Aorta (tissue), 5 donors: ENCODE measurements at places on chromosomes 3 and 15.

- no peak for DNase-seq
- no peaks in the 10 kb centered on the region for H3K27me3 ChIP-seq
- H3K27ac ChIP-seq = no peak overlapping the region
- H3K4me3 ChIP-seq = no peak overlapping the region
- H3K4me1 ChIP-seq = peaks cover 8% of the 10 kb centered on the region
These were observed 106.3 kb upstream of the IL12A start for GRCh38 chr3:159882367-159882766.

DNA sequence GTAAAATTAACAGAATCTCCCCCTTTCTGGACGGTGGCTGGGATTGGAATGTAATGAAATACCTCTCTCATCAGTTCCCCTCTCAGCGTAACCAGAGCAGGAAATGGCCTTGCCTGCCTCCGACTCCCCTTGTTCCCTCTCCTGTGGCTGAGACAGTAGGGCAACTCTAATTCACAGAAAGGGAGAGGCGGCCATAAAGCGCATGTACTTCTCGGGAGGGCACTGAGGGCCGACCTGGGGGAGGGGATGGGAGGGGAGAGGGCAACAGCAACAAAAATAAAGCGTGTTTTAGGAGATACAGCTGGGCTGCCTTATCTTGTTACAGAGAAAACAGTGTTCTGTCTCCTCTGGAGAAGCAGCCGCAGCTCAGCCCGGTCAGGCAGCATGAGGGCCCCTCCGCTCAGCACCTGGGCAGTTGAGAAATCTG, 783.3 kb upstream of the ARRDC4 start:
- peaks cover 2% of the 10 kb centered on the region for H3K27me3 ChIP-seq
- H3K4me1 ChIP-seq = no peaks in the 10 kb centered on the region
- H3K27ac ChIP-seq = no peak overlapping the region

DNA sequence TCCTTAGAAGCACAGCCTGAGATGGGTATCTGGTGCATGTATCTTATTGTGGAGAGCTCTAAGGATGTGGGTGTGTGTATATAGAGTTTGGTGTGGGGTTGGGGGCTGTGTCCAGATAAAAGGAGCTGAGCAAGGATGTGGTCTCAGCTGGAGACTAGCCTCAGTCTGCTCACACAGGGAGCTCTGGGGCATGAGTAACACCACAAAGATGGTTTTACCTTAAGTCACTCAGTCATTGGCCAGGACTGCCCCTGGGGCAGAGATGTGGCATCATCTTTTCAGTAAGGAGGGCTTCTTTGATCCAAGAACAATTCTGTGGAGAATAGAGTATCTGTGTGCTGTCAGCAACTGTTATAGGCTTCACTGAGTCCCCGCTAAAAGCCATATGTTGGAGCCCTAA, 163.4 kb upstream of the NUDT16 start:
- no peak for DNase-seq
- no peak overlapping the region for H3K4me3 ChIP-seq
- no peak overlapping the region for H3K27ac ChIP-seq
- H3K27me3 ChIP-seq = no peaks in the 10 kb centered on the region

GRCh38 chr3:114498539-114499370, 204.9 kb downstream of the TIGIT start:
- no peaks in the 10 kb centered on the region for H3K27me3 ChIP-seq
- H3K4me3 ChIP-seq = no peak overlapping the region
- no peak overlapping the region for H3K27ac ChIP-seq
- no peak for DNase-seq
- peaks cover 2% of the 10 kb centered on the region for H3K4me1 ChIP-seq
- H3K36me3 ChIP-seq = no peaks in the 10 kb centered on the region

GRCh38 chr3:148381051-148381450, 316.7 kb upstream of the AGTR1 start:
- H3K36me3 ChIP-seq = no peaks in the 10 kb centered on the region
- no peaks in the 10 kb centered on the region for H3K4me1 ChIP-seq
- H3K4me3 ChIP-seq = no peak overlapping the region
- H3K27me3 ChIP-seq = no peaks in the 10 kb centered on the region

- no peak overlapping the region for H3K4me3 ChIP-seq
- DNase-seq = no peak
- H3K27ac ChIP-seq = no peak overlapping the region
- H3K36me3 ChIP-seq = no peaks in the 10 kb centered on the region
- no peaks in the 10 kb centered on the region for H3K4me1 ChIP-seq
These were observed 436.5 kb upstream of the TBL1XR1 start for GRCh38 chr3:177633671-177634207.

GRCh38 chr3:19541284-19541683, 392.7 kb downstream of the EFHB start:
- no peak overlapping the region for H3K4me3 ChIP-seq
- no peak overlapping the region for H3K27ac ChIP-seq
- peaks cover 10% of the 10 kb centered on the region for H3K4me1 ChIP-seq
- no peak for DNase-seq
- no peaks in the 10 kb centered on the region for H3K27me3 ChIP-seq
- H3K36me3 ChIP-seq = no peaks in the 10 kb centered on the region

DNA sequence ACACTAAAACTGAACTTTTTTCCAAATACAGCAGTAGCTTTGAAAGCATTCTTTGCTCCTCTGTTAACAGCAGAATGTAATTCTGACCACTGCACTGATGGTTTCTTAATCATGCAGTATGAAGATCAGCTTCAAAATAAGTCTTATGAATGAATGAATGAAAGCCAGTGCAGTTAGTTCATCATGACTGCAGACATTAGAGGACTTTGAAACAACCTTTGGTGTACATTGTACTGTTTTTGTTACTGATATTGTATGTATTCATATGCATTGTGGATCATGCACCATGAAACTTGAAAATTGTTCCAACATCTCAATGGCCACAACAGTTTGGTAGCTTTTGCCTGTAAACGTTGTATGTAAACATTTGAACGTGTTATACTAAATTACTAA, 1.3 kb upstream of the TNIK start:
- H3K27me3 ChIP-seq = no peaks in the 10 kb centered on the region
- H3K36me3 ChIP-seq = no peaks in the 10 kb centered on the region
- no peak for DNase-seq
- H3K27ac ChIP-seq = no peak overlapping the region

DNA sequence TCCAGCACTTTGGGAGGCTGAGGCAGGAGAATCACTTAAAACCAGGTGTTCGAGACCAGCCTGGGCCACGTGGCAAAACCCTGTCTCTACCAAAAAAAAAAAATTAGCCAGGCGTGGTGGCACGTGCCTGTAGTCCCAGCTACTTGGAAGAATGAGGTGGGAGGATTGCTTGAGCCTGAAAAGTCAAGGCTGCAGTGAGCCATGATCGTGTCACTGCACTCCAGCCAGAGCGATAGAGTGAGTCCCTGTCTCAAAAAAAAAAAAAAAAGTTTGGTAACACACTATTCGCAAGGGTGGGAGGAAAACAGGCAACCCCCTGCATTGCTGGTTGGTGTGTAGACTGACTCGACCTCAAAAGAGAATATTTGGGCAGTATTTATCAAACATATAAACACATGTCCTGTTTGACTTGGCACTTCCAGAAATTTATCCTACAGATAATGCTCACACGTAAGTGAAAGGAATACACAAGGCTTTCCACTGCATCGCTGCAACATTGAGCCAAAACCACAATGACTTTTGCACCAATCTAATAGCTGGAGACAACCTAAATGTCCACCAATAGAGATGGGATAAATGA, 3.1 kb upstream of the ANPEP start:
- no peak overlapping the region for H3K27ac ChIP-seq
- DNase-seq = no peak
- H3K27me3 ChIP-seq = no peaks in the 10 kb centered on the region
- no peaks in the 10 kb centered on the region for H3K36me3 ChIP-seq

DNA sequence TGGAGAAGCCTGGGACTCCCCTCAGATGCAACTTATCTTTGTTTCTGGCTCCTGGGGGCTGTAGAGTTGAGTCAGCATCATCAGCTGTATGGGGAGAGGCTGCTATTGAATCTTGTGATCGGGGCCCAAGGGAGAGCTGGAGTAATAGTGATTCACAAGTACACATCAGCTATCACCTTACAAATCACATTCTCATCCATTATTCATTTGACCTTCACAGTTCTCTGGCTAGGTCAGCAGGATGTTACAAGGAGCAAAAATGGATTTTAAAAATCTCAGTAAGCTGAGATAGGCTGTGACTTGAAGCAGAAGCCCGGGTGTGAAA, 175.0 kb downstream of the OPA1 start:
- H3K27ac ChIP-seq = no peak overlapping the region
- DNase-seq = no peak
- no peaks in the 10 kb centered on the region for H3K4me1 ChIP-seq
- no peaks in the 10 kb centered on the region for H3K27me3 ChIP-seq

- no peaks in the 10 kb centered on the region for H3K27me3 ChIP-seq
- no peak for DNase-seq
- no peaks in the 10 kb centered on the region for H3K36me3 ChIP-seq
- H3K4me1 ChIP-seq = no peaks in the 10 kb centered on the region
- no peak overlapping the region for H3K4me3 ChIP-seq
These were observed 32.9 kb downstream of the ZNF621 start for GRCh38 chr3:40557575-40558161.

GRCh38 chr3:29922992-29923746, 642.3 kb downstream of the RBMS3 start:
- H3K27me3 ChIP-seq = no peaks in the 10 kb centered on the region
- DNase-seq = no peak
- H3K27ac ChIP-seq = no peak overlapping the region

- peaks cover 3% of the 10 kb centered on the region for H3K4me1 ChIP-seq
- peak overlapping the region; percentile 90 for H3K27ac ChIP-seq
- H3K36me3 ChIP-seq = no peaks in the 10 kb centered on the region
- H3K4me3 ChIP-seq = no peak overlapping the region
- H3K27me3 ChIP-seq = no peaks in the 10 kb centered on the region
These were observed 37.9 kb downstream of the IL20RB start for GRCh38 chr3:136995652-136996051.

DNA sequence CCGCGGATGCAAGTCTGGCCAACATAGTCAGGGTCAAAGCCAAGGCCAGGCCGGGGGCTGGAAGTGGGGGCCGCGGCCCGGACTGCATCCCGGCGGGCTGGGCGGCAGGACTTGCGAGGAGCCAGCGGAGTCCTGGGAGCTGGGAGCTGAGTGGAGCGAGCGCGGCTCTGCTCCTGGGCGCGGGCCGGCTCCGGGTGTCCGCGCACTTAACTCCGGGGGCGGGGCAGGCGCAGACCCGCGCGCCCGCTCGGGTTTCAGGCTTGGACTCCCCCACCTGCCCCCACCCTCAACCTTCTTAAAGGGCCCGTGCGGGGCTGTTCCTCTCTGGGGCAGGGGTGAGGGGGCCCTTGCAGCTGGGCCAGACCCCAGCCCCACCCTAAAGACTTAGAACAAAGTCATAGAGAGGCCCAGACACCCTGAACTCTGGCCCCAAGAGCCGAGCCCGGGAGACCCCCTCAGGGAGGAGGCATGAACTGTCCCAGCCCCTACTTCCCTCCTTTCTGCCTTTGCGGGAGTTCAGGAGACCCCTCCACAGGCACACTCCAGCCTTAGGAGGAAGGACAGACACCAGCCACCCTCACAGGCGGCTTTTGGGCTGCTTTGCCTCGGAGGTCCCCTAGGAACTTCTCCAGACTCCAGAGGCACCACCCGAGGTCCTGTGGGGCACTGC, at the start of gene CSPG4:
Gene CSPG4 (minus strand): TSS at position 181 of the 670 bp plus-strand sequence. CDS start 93 bp downstream, at position 88.
- H3K4me1 ChIP-seq = peaks cover 2% of the 10 kb centered on the region
- H3K4me3 ChIP-seq = peak within 1 kb of the TSS; percentile 84
- no peaks in the 10 kb centered on the region for H3K27me3 ChIP-seq
- H3K36me3 ChIP-seq = no peaks in the 10 kb centered on the region
- peak; percentile 93 for DNase-seq

GRCh38 chr3:129520960-129521359, 7.5 kb upstream of the RHO start:
- no peaks in the 10 kb centered on the region for H3K36me3 ChIP-seq
- no peaks in the 10 kb centered on the region for H3K4me1 ChIP-seq
- no peak overlapping the region for H3K4me3 ChIP-seq
- no peak overlapping the region for H3K27ac ChIP-seq
- H3K27me3 ChIP-seq = no peaks in the 10 kb centered on the region

DNA sequence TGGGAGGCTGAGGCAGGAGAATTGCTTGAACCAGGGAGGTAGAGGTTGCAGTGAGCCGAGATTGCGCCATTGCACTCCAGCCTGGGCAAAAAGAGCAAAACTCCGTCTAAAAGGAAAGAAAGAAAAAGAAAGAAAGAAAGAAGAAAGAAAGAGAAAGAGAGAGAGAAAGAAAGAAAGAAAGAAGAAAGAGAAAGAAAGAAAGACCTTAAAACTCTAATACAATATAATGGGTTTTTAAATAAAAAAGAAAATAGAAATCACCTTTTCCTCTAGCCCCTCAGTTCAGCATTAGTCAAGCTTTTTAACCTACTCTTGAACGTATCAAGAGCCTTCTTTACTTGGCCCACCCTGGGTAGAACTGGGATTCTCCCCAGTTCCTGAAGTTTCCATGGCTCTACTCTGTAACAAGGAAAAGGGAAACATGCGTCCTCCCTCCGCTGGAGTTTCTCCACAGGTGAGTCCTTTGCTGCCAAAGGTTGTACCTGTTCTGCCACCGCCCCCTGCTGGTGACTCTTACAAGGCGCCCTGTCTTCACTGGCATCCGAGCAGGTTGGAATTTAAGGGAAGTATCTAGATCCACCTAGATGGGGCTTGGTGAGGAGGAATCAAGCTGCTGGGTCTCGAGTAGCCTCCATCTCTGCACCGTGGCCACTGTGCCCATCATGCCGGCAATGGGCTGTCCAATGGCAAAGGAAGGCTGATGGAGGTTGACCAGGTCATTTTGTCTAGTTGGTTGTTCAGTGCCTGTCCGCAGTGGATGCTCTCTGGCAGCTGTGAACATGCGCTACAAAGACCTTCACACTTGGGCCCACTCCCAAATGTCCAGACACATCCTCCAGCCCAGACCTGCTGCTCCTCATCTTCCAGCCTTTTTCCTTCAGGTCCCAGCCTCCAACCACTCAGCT, 20.6 kb upstream of the EPHB3 start:
- peak; percentile 69 for DNase-seq
- H3K4me3 ChIP-seq = no peak overlapping the region
- H3K4me1 ChIP-seq = no peaks in the 10 kb centered on the region

DNA sequence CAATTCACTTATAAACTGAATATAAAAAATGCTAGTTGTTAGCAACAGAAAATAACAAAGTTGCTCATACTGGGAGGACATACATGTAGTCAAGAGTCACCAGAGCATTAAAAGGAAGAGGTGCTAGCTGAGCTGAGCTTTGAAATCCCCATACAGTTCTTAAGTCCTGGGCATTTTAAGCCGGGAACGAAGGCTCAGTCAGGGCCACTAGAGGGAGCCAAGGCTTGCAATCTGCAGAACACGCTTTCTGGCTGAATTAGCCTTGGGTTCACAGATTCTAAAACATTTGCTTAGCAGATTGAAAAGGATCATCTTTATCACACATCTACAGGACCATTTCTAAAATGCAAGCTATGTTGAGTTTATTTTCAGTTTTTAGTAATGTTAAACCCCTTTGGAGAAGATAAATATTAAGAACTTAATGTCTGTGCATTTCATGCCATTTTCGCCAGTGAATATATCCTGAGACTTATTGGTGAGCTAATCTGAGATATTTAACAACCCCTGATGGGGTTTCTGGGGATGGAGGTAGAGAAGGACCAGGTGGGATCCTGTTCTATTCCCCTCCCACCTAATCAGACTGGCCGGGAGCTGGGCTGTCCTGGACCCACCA, 26.3 kb upstream of the MNS1 start:
- no peak overlapping the region for H3K4me3 ChIP-seq
- DNase-seq = peak; percentile 74
- no peaks in the 10 kb centered on the region for H3K27me3 ChIP-seq
- no peak overlapping the region for H3K27ac ChIP-seq
- no peaks in the 10 kb centered on the region for H3K4me1 ChIP-seq

- H3K36me3 ChIP-seq = no peaks in the 10 kb centered on the region
- DNase-seq = peak; percentile 60
- no peak overlapping the region for H3K27ac ChIP-seq
These were observed 132.9 kb upstream of the TGFBR2 start for GRCh38 chr3:30473374-30474051.

GRCh38 chr3:170352936-170353335, 4.6 kb upstream of the SKIL start:
- no peaks in the 10 kb centered on the region for H3K36me3 ChIP-seq
- no peaks in the 10 kb centered on the region for H3K4me1 ChIP-seq
- no peak overlapping the region for H3K27ac ChIP-seq
